Activated CD4-positive, alpha-beta T cell treated with anti-CD3 and anti-CD28 coated beads, Interleukin-2, Interleukin-4, amounts not matched to agents 100 ng/mL and 50 ng/mL, durations not matched to agents 16 hours and 8 hours (primary cell): ENCODE measurements at places on chromosomes 7 and 10.

GRCh38 chr10:132539894-132540293 is 2.3 kb downstream of the INPP5A start:
- DNase-seq = peak; percentile 65

DNA sequence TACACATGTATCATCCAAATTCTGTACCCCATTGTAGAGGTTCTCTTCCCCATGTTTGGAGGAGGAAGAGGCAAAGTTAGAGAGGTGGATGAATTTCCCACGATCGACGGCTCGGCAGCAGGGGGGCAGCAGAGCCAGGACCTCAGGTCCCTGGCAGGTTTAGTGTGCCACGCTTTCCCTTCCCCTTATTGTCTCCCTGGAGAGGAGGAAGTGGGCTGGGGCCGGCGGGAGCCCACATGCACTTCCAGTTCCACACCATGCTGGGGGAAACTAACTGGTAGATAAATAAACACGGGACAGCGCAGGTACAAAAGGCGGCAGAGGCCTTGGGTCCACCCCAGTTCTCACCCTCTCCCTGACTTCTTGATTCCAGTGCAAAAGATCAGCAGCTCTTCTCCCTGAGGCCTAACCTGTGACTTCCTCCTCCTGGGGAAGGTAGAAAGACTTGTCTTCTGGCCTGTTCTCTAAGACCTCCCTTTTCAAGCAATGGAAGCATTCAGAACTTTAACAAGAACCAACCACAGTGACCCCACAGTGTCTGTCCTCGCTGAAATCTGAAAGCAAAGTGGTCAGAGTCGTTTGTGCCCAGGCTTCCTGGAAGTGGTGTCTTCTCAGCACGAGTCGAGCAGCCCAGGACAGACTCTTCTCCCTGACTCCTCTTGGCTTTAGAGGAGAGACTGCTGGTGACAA is 30.5 kb upstream of the SRGN start:
- DNase-seq = peak; percentile 27

GRCh38 chr7:28156401-28156800 is 24.2 kb downstream of the JAZF1 start:
- no peak for DNase-seq

- no peak for DNase-seq
These were observed 56.6 kb downstream of the BMPER start for GRCh38 chr7:33961948-33962347.
